ENCODE measurements at places on chromosomes 12 and 14. TPM values are rescaled to one million over a fixed set of nuclear protein-coding genes. Genes with fewer than 3 reads are reported as not detected.

DNA sequence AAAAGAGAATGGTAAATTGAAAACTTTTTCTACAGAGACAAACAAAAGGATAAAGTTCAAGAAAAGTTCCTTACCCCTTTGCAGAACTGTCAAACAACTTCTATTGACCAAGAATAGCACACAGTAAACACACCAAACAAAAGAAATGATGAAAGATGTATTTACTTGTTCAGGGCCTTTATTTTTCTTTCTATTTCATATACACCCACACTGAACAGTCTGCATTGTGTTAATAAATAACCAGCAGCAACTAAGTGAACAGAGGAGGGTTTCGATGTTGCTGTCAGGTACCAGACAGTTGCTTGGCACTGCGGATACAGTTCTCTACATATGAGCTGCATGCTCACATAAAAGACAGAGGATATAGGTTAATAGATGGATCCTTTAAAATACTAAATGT, 122.1 kb downstream of the SOX5 start:
- no peaks in the 10 kb centered on the region for H3K36me3 ChIP-seq
- no peak for DNase-seq
- no peaks in the 10 kb centered on the region for H3K27me3 ChIP-seq
- H3K27ac ChIP-seq: no peak overlapping the region
- no peak overlapping the region for H3K4me3 ChIP-seq

- peaks cover 31% of the 10 kb centered on the region for H3K4me1 ChIP-seq
- no peak overlapping the region for H3K4me3 ChIP-seq
- H3K27ac ChIP-seq: no peak overlapping the region
- H3K27me3 ChIP-seq: no peaks in the 10 kb centered on the region
Observed at GRCh38 chr12:46263140-46264016, 5.5 kb downstream of the SLC38A1 start.

DNA sequence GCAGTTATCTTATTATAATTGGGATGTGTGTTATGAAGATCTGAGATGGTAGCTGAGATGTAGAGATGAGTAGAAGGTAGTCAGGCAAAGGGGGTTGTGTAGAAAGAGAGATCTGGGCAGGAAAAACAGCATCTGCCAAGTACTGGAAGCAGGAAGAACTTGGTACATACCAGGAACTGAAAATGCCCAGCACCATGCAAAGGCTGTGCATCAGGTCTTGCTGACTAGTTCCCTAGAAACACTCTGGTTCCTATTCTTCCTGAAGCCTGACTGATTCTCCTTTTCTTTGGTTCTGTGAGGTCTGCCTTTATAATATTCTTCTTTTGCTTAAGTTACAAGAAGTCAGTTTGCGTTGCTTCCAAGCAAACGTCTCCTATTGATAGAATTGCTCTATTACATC, 6.7 kb upstream of the NFATC4 start:
- DNase-seq: no peak
- H3K4me1 ChIP-seq: peaks cover 9% of the 10 kb centered on the region
- peaks cover 11% of the 10 kb centered on the region for H3K27me3 ChIP-seq
- no peaks in the 10 kb centered on the region for H3K36me3 ChIP-seq
- H3K4me3 ChIP-seq: no peak overlapping the region
- H3K27ac ChIP-seq: no peak overlapping the region

DNA sequence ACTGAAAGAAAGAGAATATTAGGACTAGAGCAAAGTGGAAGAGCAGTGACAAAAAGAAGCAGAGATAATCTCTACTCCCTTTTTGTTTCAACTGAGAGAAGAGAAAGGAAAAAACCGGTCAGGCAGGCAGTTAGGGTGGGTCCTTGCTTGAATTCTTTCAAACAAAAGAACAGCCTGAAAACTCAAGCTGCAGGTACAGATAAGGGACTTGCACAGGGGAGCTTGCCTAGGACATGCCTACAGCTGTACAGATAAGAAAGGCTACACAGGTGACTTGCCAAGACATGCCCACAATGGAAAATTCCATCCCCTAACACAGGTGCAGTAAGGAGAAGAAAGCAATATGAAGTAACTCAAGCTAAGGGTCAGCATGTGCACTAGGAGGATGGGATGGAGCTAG, 532.2 kb upstream of the MIS18BP1 start:
- H3K27ac ChIP-seq: no peak overlapping the region
- DNase-seq: no peak
- H3K36me3 ChIP-seq: no peaks in the 10 kb centered on the region
- no peaks in the 10 kb centered on the region for H3K27me3 ChIP-seq

DNA sequence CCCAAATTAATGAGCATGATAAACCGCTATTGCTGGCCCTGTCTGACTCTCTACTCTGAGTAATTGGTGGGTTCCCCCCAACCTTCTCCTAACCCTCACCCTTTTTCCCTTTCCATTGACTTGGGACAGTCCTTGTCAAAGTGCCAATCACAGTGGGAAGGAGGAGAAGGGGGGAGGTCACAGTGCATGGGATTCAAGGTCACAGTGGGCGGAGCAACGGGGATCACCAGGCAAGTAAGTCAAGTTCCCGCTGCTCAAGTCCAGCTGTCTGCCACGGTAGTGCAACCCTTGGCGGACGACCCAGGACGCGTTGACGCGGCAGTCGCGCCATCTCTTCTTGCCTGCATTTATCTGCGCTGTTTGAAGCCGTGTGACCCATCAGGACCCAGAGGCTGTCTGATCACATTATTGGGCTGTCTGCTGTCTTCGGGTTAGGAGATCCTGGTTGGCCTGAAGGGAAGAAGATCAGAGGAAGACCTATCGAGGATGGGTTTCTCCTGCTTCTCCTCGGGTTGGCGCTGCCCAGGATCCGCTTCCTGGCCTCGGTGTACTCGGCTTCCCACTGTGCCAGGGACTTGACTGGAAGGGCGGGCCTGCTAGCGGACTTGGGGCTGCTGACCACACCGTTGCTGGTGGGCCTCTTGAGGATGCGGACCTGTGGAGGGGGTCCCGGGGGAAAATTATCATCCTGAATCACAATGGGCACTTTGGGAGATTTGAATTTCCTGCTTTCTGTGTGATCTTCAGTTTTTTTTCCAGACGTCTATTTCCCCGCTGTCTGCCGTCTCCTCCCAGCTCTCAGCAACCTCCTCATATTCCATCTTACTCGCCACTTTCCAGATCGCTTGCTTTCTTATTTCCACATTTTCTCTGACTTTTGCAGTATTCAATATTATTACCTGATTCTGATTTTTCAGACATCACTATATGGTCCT, 3.1 kb upstream of the MDM2 start:
- H3K27ac ChIP-seq: no peak overlapping the region
- peaks cover 7% of the 10 kb centered on the region for H3K36me3 ChIP-seq
- no peaks in the 10 kb centered on the region for H3K27me3 ChIP-seq

The PZP gene
- polyA plus RNA-seq: not detected

GRCh38 chr12:1790444-1790843, 29.9 kb upstream of the LRTM2 start:
- peaks cover 19% of the 10 kb centered on the region for H3K36me3 ChIP-seq
- no peak overlapping the region for H3K4me3 ChIP-seq
- peaks cover 9% of the 10 kb centered on the region for H3K4me1 ChIP-seq

Data from SK-N-SH (cell line).